ENCODE measurements at places on chromosomes 2 and 18.

DNA sequence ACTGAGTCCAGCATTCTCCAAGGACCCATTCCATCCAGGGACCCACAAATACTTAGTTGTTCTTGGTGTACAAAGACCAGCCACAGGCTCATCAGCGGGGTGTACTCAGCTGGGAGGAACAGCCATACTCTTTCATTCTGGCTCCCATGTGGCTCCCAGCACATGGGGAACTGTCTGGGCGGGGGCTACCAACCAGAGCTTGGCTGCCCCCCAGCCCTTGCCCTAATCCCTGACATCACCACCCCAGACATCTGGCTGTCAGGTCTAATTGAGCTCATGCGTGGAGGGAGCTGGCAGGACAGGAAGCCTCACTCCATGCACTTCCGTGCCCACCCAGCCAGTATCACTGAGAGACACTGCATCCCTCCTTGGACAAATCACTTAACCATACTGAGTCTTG, 283.6 kb downstream of the DYSF start:
- no peak for DNase-seq

GRCh38 chr2:201858281-201859184, 52.2 kb downstream of the CDK15 start:
- no peak for DNase-seq

DNA sequence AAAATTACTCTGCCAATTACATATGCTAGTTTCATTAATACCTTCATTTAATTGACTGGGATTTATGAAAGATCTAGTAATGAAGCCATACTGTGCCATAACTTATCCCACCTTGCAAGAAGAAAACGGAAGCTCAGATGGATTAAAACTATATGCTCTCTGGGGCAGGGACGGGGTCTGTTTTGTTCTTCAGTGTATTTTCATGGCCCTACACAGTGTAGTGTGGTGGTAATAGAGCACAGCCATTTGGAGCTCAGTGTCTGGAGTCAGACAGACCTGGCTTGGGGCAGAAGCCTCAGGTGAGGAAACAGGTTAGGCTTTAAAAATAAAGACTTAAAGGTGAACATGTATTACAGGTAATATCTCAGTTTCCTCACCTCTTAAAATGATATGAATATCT, 62.3 kb downstream of the FIGN start:
- no peak for DNase-seq

DNA sequence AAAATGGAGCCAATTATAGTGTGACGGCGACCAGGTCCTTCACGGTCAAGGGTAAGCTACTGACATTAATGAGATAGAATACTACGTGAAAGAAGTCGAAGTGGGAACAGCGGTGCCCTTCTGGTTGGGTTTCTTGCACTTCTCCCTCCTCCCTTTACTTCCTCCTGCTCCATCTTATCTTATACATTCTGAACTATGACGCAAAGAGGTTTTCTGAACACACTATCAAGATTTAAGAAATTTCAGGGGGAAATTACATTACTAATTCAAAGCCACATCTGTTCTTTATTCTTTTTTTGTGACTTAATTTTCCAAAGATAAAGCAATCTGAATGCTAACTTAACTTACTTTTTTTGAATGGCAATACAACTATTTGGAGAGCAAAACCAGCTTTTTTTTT, 14.8 kb upstream of the IL18R1 start:
- DNase-seq, result no peak

GRCh38 chr2:3405307-3405706, 25.8 kb downstream of the TRAPPC12 start:
- DNase-seq, result no peak

GRCh38 chr2:241391892-241392665, 36.0 kb downstream of the FARP2 start:
- DNase-seq, result no peak

GRCh38 chr2:3620834-3621233, 25.9 kb downstream of the COLEC11 start:
- no peak for DNase-seq

- no peak for DNase-seq
Observed at GRCh38 chr2:28772351-28772750, 20.7 kb downstream of the PPP1CB start.

DNA sequence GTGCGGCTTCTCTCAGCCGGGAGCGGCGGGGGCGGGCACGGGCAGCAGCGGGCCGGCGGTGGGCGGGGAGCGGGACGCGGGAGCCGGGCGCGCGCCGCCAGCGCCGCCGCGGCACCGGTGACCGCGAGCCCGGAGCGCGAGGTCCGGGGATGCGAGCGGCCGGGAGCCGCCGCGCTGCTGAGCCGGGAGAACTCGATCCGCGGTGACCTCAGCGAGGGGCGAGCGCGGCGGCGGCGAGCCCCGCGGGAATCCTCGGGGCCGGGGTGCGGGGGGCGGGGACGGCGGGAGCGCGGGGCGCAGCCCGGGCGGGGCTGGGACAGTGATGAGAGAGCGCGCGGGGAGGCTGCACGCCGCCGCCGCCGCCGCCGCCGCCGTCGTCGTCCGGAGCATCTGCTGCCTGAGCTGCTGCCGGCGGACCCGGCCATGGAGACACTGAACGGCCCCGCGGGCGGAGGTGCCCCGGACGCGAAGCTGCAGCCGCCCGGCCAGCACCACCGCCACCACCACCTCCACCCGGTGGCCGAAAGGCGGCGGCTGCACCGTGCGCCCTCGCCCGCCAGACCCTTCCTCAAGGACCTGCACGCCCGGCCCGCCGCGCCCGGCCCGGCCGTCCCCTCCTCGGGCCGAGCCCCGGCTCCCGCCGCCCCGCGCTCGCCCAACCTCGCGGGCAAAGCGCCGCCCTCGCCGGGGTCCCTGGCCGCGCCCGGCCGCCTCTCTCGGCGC, at the start of gene MTCL1:
MTCL1 (plus strand) TSS at position 319 of the 723 bp plus-strand sequence; CDS start at position 424, 105 bp downstream.
- DNase-seq, result peak; percentile 68

GRCh38 chr2:207848545-207848928, 78.8 kb upstream of the FZD5 start:
- no peak for DNase-seq

- DNase-seq, result no peak
Observed at GRCh38 chr2:37742286-37742685, 70.8 kb upstream of the CDC42EP3 start.

GRCh38 chr2:120991441-120991840, 255.8 kb downstream of the GLI2 start:
- DNase-seq, result no peak

GRCh38 chr2:28616396-28616999, 120.6 kb downstream of the PLB1 start:
- no peak for DNase-seq

DNA sequence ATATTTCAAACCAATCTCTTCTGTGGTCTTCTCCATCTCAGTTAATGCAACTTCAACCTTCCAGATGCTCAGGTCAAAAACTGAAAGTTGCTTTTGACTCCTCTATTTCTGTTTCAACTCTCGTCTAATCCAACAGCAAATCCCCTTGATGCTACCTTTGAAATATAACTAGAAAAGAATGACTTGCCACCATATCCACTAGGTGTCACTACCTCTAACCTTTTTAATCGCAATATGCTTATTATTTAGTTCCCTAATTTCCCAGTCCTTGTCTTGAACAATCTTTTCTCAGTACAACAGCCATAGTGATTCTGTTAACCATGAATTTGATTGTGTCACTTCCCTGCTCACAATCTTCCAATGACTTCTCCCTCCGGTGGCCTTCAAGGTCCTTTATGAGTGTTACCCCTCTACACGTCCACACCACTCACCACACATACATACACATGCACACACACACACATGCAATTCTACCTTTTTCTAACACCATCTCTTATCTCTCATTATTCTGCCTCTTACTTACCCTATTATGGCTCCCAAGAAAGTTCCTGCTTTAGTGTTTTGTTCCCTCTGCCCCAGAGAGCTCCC, 245.5 kb upstream of the KCNJ3 start:
- DNase-seq, result no peak

GRCh38 chr2:75460630-75461029, 100.1 kb downstream of the EVA1A start:
- no peak for DNase-seq

DNA sequence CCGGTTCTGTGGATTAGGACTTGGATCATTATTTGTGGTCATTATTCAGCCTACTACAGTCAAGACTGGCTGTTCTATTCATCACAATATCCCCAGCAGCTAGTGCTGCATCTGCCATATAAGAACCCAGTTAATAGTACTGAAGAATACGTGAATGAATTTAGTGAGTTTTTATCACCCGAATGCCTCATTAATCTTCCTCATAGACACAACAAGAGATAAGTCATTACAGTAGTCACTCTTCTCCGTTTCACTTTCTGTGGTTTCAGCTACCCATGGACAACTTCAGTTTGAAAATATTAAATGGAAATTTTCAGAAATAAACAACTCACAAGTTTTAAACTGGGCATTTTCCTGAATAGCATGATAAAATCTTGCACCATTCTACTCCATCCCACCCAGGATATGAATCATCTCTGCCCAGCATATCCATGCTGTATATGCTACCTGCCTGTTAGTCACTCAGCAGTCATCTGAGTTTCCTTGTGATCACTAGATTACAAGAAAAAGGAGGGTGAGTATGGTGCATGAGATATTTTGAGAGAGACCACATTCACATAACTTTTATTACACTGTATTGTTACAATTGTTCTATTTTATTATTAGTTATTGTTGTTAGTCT, 363.7 kb upstream of the CHAC2 start:
- DNase-seq, result no peak

DNA sequence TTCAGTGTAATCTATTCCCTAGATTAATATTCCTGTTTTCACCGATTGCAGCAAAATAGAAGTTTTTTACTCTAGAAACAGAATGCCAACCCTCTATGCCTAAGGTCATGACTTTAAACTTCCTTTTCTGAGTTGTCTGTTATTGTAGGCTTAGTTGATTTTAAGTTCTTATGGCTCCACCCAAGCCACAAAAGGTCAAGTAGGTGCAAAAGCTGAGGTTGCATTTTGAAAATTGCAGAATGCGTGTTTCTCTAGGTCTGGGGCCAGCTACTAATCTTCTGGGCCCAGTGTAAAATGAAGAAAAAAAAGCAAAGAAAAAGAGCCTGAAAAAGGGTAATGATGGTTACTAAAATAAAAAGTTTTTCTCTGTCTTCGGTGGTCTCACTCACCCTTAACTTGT, 635.7 kb upstream of the FAM98A start:
- no peak for DNase-seq

GRCh38 chr2:154261473-154262027, 389.8 kb downstream of the GALNT13 start:
- no peak for DNase-seq

DNA sequence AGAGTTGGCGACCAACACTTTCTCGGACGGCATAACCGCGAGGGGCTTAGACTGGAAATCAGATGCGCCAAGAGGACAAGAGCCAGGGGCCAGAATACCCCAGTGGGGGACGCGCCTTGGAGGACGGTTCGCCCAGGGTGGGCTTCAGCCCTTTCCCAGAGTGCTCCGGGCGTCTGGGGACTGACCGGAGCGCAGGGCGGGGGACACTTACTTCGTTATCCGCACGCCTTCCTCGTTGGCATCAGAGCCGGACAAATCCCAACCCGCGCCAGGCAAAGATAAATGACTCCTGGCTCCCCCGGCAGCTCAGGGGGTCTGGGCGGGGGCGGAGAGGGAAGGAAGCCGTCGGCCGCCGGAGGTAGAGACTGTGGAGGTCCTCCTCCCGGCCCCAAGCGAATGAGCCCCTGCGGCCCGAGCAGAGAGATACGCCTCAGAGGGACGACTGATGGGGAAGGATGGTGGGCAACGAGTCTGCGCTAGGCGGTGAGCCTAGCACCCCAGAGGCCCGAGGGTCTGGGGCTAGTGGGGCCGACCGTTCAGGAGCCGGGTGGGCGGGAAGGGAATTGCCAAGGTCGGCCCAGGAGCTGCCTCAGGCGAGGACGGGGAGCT, 4.7 kb upstream of the SATB2 start:
- DNase-seq, result no peak

DNA sequence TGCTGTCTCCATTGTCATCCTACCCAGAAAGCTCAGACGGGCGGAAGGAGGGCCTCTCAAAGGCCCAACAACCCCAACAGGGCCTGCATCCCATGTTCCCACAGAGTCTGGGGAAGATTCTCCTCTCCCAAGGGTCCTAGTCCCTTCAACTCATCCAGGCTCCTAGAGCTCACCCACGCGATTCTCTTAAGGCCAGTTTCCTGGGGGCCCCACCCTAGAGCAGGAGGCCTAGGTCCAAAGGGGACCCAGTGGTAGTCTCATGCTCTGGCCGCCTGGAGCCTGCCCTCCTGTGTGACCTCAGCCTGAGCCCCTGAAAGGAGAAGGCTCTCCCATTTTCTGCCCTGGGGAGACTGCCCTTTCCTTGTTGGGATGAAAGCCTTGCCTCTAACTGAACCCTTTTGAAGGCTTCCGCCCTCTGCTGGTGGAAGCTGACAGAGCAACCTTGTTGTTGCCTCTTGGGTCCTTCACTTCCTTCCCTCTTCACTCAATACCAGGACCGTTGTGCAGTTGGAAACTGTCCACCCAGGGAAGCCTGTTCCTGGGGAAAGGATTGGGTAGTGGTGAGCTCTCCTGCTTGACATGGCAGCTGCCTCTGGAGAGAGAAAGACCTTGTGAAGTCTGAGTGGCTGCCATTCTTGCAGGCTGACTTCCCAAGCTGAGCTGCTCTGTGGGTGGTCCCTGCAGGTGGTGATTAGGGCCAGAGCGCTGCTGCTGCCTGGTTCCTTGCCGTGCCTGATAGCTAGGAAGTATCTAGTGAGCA, 86.0 kb upstream of the ALPP start:
- no peak for DNase-seq

GRCh38 chr2:170276925-170277629, 99.1 kb downstream of the MYO3B start:
- no peak for DNase-seq

DNA sequence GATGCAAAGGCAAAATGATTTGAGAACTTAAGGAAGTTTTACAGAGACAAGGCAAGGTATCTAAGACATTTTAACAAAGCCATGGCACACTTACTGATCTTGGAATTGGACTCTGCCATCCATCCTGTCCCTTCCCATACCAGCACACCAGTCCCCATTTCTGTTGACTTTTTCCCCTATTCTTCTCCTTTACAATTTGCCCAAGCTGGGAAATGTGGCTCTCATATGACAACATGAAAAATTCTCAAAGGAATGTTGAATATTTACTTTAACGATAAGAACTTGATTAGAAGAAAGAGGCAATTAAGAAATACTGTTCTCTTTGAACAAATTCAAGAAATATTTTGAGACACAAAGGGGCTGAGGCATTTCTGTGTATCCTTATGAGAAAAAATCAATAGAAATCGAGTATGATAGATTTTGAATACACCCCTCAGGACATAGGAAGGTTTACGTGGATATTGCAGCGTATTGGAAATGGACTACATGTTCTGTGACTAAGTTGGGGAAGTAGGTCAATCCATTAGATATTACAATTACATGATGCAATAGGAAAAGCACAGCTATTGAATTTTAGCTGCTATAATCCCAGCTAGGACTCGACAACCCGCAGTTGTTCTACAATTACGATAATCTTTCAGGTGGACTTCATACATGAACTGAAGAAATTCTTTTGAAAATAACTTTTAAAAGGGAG, 201.6 kb downstream of the TRIB2 start:
- no peak for DNase-seq

GRCh38 chr2:149167941-149168340, 129.4 kb downstream of the LYPD6B start:
- DNase-seq, result no peak

- DNase-seq, result no peak
Observed at GRCh38 chr2:179096090-179096489, 46.2 kb upstream of the CCDC141 start.
